Hair follicle dermal papilla cell (primary cell): ENCODE measurements at places on chromosomes 1 and 21. TPM values are rescaled to one million over a fixed set of nuclear protein-coding genes. Genes with fewer than 3 reads are reported as not detected.

The DNASE2B gene
- total RNA-seq = not detected in 2 replicates

The AADACL4 gene
- 0.16 TPM in 1 of 2 replicates, not detected in the other for total RNA-seq

The ROR1 gene
- total RNA-seq = 10.5 and 11.9 TPM in 2 replicates

The SPRR2E gene
- not detected in 2 replicates for total RNA-seq

The NR1I3 gene
- total RNA-seq = not detected in 2 replicates

The SELL gene
- under 0.01 and 0.16 TPM in 2 replicates for total RNA-seq

The AGRN gene
- 35.6 and 51.6 TPM in 2 replicates for total RNA-seq

The MTF2 gene
- 11.5 and 18.2 TPM in 2 replicates for total RNA-seq

The PRKAA2 gene
- total RNA-seq = 2.2 and 2.6 TPM in 2 replicates

The CAPN8 gene
- total RNA-seq = not detected in 2 replicates

The MCOLN3 gene
- total RNA-seq = 0.24 and 0.97 TPM in 2 replicates

The S100A7 gene
- not detected in 2 replicates for total RNA-seq

The APH1A gene
- total RNA-seq = 123 and 125 TPM in 2 replicates

The CD5L gene
- not detected in 2 replicates for total RNA-seq

The MOV10 gene
- 52.6 and 61.0 TPM in 2 replicates for total RNA-seq

The CHD5 gene
- total RNA-seq = 0.12 and 0.16 TPM in 2 replicates

The DISP1 gene
- 5.7 and 5.8 TPM in 2 replicates for total RNA-seq

The HSD3B2 gene
- not detected in 2 replicates for total RNA-seq

The CFHR4 gene
- total RNA-seq = not detected in 2 replicates

The BMP8B gene
- not detected in 2 replicates for total RNA-seq

The ORC1 gene
- total RNA-seq = 0.81 and 0.97 TPM in 2 replicates

The PROX1 gene
- 0.12 and 0.16 TPM in 2 replicates for total RNA-seq

The ARHGAP29 gene
- total RNA-seq = 187 and 219 TPM in 2 replicates

The RPE65 gene
- not detected in 2 replicates for total RNA-seq

The DLGAP3 gene
- under 0.01 TPM in 1 of 2 replicates, not detected in the other for total RNA-seq

The TCHH gene
- total RNA-seq = under 0.01 TPM in 1 of 2 replicates, not detected in the other

The TMEM61 gene
- total RNA-seq = 0.24 TPM in 1 of 2 replicates, not detected in the other

The NID1 gene
- total RNA-seq = 148 and 219 TPM in 2 replicates

The SLC45A1 gene
- total RNA-seq = 0.73 and 1.3 TPM in 2 replicates

The C1orf74 gene
- 1.8 and 1.9 TPM in 2 replicates for total RNA-seq

The SUMO3 gene
- 108 and 127 TPM in 2 replicates for total RNA-seq

The RIPPLY3 gene
- 0.16 and 0.36 TPM in 2 replicates for total RNA-seq

The GLMN gene
- 7.0 and 9.2 TPM in 2 replicates for total RNA-seq

The EDARADD gene
- 0.49 and 0.65 TPM in 2 replicates for total RNA-seq

The FCER1A gene
- total RNA-seq = not detected in 2 replicates

The TRAF3IP3 gene
- total RNA-seq = under 0.01 TPM in 1 of 2 replicates, not detected in the other

The APCS gene
- not detected in 2 replicates for total RNA-seq
